ENCODE measurements at places on chromosomes 3 and 15.

- no peak for DNase-seq
Observed at GRCh38 chr3:162842549-162843216, 1346.1 kb downstream of the OTOL1 start.

GRCh38 chr15:71096676-71097075 lies 18.6 kb upstream of the THSD4 start:
- DNase-seq: no peak

DNA sequence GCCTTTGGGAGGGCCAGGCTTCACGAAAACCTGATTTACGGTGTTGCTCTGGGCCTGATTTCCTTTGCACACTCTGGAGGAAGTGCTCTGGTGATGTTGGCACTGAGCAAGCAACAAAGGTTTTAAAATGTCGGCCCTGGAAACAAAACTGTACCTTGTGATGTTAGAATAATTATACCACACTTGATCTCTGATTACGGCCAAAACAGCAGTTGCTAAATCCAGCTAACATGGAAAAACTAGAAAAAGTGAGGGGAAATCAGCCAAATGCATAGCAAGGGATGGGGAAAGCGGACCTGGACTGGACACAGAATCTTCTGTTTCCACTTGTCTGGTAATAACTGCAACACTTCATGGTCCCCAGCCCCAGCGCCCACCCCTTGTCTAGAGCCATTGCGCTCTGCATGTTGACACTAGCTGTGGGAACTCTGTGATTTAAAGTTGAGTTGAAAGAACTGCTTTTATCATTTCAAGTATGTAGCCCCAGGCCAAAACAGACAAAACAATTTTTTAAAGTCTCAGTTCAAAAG lies 120.1 kb downstream of the VGLL4 start:
- DNase-seq: peak; percentile 37

DNA sequence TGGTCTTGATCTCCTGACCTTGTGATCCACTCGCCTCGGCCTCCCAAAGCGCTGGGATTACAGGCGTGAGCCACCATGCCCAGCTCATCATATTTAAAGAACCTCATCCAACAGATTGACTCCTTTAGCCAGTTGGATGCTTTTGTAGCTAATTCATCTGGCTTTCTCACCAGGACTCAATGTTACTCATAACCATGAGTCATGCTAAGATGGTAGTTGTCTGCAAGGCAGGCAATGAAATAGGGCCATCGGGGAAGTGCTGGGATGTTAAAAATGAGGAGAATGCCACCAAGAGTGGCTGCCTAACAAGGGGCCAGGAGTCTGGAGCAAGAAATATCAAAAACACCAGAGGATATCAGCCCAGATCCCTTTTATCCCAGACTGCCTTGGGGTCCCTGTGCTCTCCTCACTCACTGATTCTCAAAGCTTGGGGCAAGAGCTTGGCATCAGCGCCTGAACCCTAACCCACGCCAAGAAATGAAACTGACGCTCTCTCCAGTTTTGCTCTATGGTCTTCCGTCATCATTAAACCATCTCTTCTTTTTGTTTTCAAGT lies 7.4 kb upstream of the PCOLCE2 start:
- no peak for DNase-seq

GRCh38 chr15:29668120-29668602 lies 154.1 kb downstream of the TJP1 start:
- peak; percentile 67 for DNase-seq

DNA sequence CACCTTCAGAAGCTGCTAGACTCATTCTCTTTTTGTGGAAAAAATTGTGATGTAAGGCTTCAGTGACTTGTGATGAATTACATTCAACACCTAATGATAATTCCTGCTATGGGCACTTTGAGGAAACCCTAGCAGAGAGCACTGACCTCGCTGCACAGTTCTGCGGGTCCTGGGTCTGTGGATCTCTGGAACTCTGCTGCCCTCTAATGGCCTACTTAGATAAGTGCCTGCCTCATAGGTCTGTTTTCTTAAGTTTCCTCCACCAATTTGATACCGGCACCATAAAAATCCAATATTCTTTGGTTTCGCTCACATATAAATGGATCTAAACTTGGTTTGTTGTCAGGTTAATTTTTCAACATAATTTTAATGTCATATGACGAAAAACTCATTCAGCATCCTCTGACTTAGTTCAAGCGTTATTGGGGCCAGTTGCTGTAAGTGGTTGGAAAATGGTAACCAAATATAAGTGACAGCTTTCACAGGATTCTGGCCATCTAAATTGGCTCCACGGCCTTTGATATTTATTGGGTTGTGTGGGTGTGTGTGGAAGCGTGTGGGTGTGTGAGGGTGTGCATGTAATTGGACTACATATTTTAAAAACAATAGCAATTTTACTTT lies 10.4 kb downstream of the SLITRK3 start:
- DNase-seq: peak; percentile 16

- no peak for DNase-seq
Observed at GRCh38 chr15:101489237-101489598, 289 bp downstream of the PCSK6 start.

DNA sequence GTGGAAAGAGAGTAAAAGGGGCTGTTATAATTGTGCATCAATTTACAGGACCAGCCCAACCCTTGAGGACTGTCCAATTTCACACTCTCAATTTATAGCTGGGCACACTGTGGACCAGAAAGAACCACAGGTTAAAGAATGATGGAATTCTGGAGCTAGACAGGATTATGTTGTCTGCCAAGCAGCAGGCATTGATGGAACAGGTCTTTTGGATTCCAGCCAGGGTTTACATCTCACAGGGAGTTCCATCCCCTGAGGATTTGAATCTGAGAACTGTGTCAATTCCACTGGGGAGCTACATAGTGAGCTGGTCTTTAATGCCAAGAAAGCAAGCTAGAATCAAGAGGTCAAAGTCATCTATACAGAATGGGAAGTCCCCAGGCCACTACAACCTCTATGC lies 389.5 kb upstream of the WNT5A start:
- DNase-seq: no peak

DNA sequence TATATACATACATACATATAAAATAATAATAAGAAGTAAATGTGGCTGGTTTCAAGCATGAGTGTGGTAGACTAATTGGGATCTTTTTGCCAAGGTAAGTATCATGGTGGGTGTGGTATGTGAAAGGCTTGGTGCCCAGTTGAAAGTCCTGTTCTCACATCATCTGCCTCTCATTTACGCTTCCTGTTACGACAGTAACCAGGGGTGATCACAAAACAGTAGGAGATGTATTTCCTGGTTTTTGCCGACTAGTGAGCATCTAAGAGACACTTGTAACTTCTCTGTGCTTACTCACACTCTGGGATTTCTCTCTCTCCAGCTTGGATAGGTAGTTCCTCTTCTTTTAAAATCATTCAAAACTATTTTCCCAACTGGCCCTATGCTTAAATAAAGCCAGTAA lies 1028.3 kb upstream of the NR2F2 start:
- DNase-seq: no peak

GRCh38 chr3:146180376-146180775 lies 19.4 kb upstream of the PLOD2 start:
- DNase-seq: no peak

DNA sequence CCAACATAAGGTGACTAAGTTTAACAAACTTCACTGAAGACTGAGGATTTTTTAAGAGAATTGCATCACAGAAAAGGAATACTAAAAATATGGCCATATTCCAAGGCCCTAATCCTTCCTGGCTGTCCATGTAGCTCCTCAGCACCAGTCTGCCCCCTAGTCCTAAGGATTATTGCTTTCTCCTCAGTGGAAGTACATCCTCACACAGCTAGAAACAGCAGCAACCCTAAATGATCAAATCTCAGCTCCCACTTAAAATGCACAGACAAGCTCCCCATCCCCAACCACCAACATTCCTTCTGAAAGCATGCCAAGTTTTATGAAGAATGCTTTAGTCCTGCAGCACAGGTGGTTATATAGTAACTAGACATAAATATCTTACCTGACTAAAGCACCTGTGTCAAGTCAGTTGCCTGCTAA lies 14.7 kb downstream of the ST3GAL6 start:
- DNase-seq: peak; percentile 68

DNA sequence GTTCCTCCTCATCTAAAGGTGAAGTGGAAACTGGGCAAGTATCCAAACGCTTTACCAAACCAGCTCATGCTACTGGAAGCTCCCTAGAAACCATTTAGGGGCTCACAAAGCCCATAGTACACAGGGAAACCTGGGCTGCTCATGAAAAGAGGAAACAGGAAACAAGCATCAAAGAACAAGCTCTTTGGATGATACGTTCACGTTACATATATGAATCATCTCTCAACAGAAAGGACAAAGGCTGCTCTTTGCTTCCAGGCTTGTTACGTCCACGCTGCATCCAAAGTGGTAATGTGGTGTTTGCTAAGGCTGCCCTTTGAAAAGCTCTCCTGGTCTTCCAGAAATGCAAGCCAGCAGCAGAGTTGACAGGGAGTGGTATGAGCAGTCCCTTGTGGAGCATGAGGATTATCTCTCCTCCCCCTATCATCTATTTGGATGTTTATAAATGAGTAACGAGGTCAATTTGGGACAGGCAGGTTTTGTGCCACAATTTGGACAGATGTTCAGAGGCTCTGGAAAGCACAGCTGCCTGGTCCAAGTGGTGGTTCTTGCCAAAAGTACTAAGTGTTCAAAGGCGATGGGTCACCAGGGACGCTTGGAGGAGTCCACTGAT lies 98.0 kb upstream of the RORA start:
- no peak for DNase-seq

GRCh38 chr3:152870027-152870426 lies 35.1 kb downstream of the P2RY1 start:
- DNase-seq: no peak

DNA sequence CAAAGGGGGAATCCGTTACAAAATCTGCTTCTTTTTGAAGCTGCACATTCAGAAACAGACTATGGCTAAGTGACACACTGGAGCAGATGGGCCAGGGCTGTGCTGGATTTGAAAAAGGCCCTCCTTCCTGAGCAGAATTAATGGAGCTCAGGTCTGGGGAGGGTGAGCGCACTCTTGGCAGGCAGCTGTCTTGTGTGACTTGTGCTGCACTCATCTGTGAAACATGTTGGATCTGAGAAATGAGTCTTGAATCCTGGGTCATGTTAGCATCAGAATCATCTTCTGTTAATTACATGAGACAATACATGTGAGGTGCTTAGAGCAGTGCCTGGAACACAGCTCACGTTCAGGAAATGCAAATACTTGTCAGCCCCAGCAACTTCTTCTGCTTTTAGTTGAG lies 219.6 kb downstream of the THSD4 start:
- no peak for DNase-seq

DNA sequence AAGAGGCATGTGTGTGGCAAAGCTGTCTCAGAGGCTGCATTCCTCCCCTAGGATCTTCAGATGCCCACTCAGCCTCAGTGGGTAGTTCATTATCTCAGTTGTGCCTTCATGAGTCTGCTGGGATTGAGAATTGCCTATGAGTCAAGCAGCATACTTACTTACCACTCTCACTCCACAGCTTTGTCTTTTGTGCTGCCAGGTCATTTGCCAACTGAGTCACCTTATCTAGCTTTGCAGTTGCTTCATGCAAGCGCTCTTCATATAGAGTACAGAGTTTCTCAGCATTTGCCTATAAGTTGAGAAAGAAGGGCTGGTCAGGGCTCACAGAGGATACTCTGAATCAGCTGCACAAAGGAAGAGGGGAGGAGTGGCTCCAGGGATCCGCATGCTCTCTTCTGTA lies 89.5 kb downstream of the MYH15 start:
- peak; percentile 37 for DNase-seq

DNA sequence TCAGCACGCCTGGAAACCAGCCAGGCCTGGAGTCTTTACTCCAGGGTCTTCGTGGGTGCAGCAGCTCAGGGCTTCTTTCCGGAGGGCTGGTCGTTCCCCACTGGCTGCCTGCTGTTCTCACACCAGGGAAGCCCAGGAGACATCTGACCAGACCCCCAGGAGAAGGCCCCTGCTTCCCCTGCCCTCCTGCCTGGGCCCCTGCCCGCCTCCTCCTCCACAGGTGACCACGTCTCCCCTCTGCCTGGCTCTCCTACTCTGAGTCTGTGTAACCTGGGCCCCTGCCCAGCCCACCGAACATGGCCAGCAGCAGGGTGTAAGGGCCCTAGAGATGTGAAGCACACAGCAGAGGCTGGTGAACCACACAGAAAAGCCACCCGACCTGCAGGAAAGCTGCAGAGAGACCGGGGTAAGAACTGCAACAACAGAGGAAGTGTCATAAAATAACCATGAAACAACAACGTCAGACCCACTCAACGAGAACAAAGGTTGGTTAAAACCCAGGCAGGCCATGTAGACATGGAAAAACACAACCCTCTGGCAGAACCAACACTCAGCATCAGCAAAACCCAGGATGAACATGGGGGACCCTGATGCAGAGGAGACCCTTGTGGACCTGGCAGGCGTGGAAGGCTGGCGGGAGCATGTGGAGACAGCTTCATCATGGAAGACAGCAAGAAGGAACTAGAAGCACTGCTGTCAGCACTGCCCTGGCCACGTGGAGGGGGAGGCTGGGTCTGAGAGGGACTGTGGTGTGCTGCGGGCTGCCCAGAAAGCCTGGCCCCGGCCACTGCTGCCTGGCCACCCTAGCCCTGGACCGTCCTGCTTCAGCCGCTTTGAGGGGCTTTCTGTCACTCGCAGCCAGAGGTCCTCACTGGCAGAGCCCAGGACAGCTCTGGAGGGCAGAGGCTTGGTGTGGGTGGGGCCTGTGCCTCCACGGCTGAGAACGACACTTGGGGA lies 20.4 kb downstream of the UROC1 start:
- DNase-seq: no peak

DNA sequence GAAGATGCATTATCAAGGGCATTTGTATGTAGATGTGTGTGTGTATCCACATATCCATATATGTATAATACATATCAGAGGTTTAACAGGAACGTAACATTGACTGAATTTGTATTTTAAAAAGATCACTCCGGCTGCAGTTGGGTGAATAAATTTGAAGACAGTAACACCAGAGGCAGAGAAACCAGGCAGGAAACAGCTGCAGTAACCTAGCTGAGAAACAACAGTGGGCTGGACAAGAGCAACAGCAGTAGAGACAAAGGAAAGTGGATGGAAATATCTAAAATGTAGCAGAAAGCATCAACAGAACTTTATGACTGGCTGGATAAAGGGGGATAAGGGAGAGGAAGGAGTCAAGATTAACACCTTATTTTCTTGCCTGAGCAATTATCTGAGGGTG lies 68.3 kb upstream of the SETMAR start:
- DNase-seq: no peak

DNA sequence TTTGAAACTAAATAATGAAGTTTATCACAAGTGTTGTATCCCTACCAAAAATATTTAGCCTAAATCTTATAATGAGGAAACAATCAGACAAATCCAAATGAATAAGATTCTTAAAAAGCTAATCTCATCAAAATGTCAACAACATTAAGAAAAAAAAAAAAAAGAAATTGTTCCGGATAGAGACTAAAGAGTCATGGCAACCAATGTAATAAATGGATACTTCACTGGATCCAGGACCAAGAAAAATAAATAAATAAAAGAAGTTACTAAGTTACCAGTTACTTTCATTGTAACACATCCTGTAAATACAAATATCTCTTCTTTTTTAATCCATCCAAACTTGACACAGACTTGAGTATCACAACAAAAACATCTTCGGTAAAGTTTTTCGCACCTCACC lies 607 bp downstream of the MRPL47 start:
- DNase-seq: no peak

GRCh38 chr3:107674371-107674770 lies 151.6 kb downstream of the BBX start:
- DNase-seq: no peak

Measured in fibroblast of skin of left quadriceps (primary cell).